ENCODE measurements at places on chromosomes 2 and 18.

DNA sequence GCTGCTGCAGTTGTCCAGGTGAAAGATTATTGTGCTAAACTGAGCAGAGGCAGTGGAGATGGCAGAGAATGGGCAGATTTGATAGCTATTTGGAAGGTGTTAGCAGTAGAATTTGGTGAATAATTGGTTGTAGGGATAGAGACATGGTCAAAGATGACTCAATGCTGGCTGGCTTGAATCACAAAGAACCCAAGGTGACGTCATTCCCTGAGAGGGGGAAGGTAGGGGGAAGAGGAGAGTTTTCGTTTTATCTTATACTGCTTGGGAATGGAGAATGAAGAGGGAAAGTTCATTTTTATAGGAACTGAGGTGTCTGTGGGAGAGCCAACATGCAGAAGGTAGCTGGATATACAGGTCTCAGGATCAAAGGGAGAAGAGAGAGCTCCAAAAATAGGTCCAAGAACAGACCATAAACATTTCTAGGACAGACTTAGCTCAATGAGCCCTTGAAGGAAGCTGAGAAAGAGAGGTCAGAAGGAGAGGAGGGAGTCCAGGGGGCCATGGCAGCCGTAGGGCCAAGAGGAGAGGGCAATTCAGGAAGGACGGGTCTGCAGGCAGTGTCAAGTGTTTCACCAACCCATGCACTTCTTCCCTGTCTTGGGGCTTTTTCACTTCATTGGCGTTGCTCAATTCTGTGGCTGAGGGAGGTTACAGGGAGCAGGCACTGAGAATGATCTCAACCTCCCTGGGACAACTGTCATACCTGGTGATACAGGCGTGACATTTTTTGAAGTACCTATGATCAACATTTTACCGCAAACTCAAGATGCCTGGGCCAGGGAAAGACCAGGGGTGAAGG is 281.3 kb downstream of the TDRD15 start:
- DNase-seq, result no peak

GRCh38 chr2:233796254-233796653 is 18.1 kb downstream of the MROH2A start:
- no peak for DNase-seq

DNA sequence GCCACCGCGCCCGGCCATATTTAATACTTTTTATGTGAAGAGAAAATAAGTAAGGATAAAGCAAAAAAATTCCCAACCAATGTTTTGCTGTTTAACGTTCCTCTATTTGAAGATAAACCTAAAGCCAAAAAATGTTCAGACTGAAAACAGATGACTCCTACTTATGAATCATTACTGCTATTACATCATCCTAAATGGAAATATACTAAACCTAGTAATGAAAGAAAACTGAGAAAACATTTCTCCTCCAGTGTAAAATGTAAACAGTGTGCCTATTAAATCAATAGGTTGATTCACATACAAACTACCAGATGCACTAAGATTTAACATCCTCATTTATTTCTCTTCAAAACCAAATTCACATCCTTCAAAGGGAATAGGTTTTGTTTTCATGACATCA is 43.5 kb downstream of the CWC22 start:
- DNase-seq, result no peak

DNA sequence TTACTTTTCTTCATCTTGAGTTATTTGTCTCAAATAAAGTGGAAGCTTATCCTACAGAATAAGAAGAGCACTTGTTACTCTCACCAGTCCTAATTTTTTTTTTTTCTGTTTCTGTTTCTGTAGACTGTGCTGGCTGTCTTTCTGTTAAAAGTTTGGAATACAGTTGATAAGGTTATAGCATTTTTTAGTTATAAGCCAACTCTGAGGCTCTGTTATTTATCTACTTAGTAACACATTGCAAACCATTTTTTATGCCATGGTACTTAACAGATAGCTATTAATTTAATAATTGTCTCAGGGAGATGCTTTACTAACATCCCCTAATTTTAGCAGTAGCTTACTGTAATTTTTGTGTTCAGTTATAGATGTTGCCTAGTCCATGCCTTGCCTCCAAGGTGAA is 37.9 kb downstream of the CREB1 start:
- DNase-seq, result no peak

DNA sequence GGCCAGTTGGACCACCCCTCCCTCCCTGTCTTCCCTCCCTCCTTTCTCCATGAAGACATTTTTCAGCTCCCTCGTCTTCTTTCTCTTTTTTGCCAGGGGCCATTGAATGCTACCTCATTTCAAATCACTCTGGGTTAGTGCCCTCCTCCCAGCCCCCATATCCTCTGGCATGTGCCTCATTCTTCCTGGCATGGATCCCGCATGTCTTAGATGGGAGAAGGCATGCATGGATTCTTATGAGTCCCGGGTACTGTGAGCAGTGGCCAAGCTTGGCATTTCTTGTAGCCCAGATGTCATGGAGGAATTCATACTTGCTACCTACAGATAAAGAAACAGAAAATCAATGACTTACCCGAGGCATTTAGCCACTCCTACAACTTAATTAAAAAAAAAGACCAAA is 9.0 kb upstream of the HAAO start:
- no peak for DNase-seq

GRCh38 chr2:64975232-64975821 is 13.9 kb upstream of the SLC1A4 start:
- DNase-seq, result no peak

DNA sequence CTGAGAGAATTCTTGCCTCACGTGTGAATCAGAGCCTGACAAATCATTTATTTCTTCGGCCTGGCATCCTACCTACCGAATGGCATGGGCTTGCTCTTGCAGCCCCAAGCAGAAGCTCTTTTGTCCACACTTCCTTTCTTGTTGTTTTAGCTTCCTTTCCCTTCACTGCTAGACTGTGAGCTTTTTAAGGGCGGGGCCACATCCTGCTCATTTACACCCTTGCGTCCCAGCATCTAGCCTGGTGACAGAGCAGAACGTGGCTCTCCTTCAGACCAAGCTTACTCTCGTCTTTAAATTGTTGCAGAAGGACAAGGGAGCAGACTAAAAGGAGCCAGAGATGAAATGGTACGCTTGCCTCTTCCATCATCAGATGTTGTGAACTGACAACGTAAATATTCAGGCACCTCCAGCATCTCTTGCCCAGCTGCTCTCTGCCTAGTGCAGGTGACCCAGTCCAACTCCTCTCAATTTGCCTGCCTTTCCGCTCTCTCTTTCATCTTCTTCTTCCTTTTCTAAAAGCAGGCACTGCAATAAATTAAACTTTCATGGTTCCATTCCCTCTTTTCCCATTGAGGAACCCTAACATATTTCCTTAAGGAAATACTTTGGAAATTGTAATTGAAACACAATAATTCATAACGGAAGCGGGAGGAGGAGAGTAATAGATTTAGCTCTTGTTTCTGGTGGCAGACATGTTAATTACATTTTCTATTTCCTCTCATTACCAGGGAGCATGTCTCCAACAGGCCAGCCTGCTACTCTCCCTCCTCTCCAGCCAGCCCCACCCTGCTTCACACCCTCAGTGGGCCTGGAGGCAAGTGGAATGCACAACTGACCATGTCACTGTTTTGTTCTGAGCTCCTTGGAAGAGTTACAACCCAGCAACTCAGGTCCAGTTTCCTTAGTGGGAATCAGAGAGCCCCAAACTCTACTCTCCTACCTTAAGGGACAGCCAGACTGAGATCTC is 228.1 kb upstream of the TRIB2 start:
- DNase-seq, result no peak

GRCh38 chr18:33906046-33906445 is 318.7 kb downstream of the NOL4 start:
- DNase-seq, result no peak

DNA sequence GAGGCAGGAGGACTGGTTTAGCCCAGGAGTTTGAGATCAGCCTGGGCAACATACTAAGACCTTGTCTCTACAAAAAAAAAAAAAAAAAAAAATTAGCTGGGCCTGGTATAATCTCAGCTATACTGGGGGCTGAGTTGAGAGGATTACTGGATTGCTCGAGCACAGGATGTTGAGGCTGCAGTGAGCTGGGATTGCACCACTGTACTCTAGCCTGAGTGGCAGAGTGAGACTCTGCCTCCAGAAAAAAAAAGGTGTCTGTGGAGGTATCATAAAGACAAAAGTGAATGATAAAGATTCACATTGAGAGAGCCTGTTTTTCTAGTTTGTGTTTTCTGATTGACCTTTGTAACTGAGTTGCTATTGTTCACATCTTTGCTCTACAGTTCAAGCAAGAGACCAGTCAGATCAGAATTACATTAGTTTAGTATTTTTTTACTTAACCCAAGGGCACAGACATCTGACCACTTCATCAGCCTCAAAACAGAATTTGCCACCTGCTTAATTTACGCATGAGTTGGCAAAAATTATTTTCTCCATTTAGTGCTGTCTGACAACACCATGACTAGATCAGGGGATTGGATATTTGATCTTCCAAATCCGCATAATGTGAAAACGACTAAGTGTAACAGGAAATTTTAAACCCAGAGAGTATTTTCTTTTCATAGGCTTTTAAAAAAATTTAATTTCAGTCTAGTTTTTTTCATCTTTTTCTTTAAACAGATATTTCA is 271.0 kb downstream of the TGIF1 start:
- DNase-seq, result no peak

- no peak for DNase-seq
Measured at GRCh38 chr18:79869591-79870300, 72.0 kb downstream of the KCNG2 start.

DNA sequence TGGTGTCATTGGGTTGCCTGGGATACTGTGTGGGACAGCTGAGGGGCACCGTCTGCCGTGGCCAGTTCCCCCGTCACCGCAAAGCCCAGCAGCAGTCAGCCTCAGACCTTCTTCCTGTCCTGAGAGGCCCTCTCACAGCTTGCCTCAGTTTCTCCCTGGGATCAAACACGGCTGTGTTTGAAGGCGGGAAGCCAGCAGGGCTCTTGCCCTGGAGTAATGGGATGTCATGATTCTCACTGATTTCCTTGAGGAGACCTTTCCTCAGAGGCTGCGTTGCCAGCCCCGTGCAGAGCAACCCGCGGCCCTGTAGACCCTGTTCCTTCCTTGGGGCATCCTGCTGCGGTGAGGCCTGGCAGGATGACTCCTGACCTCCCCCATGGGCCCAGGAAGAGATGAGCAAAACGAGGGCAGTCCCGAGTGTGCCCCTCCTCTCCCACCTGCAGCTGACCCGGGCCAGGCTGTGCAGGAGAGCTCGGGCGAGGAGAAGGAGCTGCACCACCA is 13.9 kb upstream of the NFATC1 start:
- no peak for DNase-seq

GRCh38 chr2:190452433-190452832 is 44.3 kb downstream of the MFSD6 start:
- no peak for DNase-seq

GRCh38 chr2:239339726-239340601 is 60.9 kb downstream of the HDAC4 start:
- no peak for DNase-seq

- no peak for DNase-seq
Measured at GRCh38 chr2:226407135-226407534, 392.5 kb downstream of the IRS1 start.

DNA sequence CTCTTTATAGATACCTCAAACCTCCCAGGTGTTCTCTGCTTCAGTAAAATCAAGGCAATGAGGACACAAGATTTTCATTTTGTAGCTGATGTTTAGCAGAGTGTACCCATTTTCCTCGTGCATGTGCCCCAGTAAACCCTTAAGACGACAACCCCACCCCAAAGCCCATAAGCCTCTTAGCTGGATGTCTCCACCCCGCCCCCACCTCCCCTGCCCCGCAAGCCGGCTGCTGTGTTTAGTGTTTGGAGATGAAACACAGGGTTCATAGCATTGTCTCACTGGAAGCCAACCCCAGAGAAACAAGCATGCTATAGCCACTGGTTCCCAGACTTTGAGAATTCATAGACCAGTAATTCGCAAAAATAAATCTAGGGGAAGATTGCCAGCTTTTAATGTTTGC is 5.8 kb upstream of the SAG start:
- DNase-seq, result no peak

DNA sequence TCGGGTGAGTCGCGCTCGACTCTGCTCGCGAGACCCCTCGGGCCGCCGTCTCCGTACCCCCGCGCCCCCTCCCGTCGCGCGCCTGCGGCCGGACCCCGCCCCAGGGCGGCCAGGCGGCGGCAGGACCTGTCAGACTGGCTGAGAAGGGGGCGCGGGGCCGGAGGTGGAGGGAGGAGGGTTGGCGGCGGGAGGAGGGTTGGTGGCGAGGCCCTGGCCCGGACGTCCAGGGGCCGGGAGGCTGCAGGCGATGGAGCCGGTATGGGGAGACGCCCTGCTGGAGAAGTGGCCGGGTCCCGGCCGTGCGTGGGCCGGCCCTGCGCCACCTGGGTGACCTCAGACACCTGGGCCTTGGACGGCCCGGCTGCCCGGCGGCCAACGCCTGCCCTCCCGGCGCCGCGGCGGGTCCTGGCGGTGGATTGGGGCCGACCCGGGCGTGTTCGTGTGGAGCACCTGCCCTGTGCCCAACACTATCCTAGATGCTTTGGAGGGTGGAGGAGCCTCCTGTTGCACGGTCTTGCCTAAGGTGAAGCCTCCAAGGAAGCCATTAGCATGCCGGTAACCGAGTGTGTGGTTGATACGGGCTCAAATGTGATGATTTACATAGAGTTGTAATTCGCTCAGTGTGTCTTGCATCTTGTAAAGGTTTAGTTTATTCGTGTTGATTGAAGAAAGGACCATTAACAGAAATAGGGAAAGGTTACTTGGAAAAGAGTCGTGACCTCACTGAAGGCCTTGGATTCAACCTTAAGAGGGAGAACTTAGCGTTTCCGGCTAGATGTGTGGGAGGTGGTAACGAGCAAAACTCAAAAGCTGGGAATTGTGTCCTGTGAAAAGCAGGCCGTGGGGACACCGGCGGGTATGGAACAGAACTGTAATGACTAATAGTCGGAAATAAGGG is 550 bp downstream of the MYL12B start:
- no peak for DNase-seq

DNA sequence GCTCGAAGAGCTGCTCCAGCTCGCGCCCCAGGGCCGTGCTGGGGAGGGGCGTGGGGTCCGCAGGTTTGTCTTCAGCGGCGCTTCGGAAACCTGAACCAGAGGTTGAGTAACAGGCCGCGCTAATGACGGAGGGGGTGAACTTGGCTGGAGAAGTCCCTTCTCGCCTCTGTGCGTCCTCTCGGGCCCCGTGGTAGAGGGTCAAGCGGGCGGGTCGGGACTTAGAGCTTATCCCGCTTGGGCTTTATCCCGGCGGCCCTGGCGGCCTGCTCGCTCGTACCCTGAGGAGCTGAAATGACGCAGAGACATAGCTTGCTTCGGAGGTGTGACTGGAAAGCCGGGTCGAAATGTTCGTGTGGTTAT is 479 bp downstream of the RNMT start:
- DNase-seq, result no peak

GRCh38 chr18:37390687-37391086 is 174.9 kb downstream of the CELF4 start:
- DNase-seq, result no peak
